Stromal cell of bone marrow (primary cell): ENCODE measurements at places on chromosomes 16 and 17.
A peak's percentile ranks its signal among the peaks of the same experiment; 100 is the strongest.

DNA sequence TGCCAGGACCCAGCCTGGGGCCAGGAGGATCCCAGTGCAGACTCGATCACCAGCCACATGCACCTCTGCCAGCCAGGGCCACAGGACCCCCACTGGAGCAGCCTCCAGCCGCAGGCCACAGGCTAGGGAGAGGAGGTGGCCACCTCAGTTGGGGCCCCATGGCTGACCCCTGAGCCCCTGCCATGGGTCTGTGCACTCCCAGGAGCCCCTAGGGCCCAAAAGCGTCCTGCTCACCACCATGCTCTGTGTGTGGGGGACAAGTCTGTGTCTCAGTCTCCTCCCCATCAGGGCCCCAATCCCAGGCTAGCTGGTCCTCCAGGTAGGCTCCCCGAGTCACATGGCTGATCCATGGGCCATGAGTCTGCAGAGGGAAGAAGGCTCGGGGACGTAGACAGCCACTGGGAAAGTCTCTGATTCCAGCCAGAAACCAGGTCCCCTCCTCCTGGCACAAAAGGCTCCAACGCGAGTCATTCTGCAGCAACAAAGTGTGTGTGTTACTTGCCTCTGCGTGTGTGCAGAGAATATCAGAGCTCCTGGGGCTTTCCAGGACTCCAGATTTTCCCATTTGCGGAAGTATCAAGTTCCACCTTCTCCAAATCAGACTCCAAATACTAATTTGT lies 6.1 kb upstream of the PRSS8 start:
- DNase-seq, result peak; percentile 61

GRCh38 chr17:49987681-49988441 lies 7.2 kb downstream of the DLX3 start:
- DNase-seq, result peak; percentile 40

DNA sequence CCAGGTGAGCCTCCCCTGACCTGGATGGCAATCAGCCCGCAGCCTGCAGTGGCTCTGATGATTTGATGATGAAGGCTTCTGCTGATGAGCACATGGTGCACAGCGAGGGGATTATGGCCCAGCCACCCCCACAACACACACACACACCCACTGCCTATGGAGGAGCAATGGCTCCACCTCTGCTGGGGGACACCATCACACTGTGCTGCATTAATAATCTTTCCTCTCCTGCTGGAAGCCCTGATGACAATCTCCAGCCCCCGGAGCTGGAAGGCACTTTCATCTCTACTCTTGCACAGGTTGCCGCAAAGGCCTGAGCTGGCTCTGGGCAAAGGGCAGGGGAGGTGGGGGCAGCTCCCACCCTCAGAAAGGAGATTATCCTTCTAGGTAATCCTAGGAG lies 79.9 kb downstream of the PLXDC1 start:
- no peak for DNase-seq

DNA sequence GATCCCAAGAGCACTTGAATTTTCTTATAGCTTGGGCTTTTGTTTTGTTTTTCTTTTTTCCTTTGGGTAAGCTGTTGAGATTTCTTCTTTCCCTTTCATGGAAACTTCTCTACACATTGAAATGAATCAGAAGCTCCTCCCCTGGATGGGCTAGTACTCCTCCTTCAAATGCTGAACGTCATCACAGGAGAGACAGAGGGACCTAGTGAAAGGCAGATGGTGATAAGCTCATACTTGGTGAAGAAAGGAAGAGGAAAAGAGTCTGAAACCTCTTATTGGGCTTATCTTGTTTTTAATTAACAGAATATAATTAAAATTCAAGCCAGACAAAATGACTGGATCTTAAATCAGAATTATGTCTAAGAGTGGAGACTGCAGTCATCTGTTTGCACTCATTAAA lies 147.3 kb downstream of the SNX11 start:
- DNase-seq, result no peak

DNA sequence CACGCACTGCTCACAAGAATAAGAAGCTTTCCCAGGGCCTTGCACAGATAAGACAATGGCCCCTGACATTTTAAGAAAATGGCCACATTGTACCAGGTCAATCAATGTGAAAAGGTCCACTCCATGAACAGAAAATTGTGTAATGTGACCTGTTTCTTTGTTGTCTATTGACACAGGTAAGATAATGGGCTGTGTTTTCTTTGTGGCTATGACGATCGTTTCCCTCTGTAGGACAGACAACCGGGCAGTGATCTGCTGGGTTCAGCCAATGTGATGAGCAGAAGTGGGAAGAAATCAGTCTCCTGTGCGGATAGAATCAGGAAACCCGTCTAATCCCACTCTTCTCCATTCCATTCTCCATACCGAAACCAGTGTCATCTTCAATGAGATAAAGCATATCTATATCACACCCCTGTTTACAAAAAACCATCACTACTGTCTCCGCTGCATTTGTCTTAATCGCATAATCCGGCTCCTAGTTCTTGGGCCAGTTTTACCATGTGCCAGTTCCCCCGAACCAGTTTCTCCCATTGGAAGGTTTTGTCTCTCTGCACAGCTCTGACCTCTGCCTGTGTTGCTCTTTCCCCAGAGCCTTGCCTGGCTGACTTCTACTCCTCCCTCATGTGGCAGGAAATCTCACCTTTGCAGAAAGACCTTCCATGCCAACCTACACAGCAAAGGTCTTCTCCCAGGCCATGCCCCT lies 66.9 kb upstream of the ATF7IP2 start:
- no peak for DNase-seq

GRCh38 chr16:74607310-74607961 lies 522 bp upstream of the GLG1 start:
- DNase-seq, result no peak

DNA sequence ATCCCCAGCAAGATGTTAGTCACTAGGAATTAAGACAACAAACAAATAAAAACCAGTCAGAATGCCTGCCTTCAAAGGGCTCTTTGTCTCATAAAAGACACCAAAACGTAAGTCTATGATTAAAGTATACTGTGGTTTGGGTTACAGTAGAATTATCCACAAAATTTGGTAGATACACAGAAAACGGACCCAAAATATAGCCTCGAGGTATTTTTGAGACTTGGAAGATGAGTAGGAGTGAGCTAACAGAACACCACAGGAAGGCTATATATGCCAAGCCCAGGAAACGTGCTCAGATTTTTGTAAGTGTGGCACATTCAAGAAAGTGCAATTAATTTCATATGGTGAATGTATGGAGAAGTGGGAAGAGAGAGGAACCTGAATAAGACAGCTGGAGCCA lies 831.4 kb downstream of the CDH11 start:
- no peak for DNase-seq

GRCh38 chr16:79808731-79809130 lies 208.2 kb upstream of the MAF start:
- no peak for DNase-seq

DNA sequence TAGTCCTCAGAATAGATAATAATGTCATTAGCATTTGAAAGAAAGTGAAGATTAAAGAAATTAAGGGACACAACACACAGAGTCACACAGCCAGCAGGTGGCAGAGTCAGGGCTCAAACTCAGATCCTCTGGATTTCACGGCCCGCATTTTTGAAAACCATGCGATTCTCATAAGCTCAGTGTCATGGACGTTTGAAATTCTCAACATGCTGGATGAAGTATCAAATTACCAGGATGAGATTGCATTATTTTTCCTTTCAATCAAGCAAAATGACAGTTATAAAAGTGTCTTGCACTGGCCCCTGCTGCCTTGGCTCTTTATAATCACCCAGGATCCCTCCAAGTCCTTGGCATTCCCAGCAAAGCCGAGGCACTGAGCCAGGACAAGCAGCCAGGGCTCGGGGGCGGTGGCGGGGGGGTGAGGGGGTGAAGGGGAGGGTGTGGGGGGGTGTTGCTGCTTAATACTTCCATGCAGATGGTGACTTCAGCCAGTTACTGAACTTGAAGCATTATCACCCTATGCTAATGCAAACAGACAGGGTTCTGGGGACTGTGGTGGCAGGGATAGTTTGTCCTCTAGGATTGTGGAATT lies 6.6 kb upstream of the BMERB1 start:
- peak; percentile 76 for DNase-seq

GRCh38 chr17:60840456-60840855 lies 162.8 kb downstream of the BCAS3 start:
- no peak for DNase-seq

DNA sequence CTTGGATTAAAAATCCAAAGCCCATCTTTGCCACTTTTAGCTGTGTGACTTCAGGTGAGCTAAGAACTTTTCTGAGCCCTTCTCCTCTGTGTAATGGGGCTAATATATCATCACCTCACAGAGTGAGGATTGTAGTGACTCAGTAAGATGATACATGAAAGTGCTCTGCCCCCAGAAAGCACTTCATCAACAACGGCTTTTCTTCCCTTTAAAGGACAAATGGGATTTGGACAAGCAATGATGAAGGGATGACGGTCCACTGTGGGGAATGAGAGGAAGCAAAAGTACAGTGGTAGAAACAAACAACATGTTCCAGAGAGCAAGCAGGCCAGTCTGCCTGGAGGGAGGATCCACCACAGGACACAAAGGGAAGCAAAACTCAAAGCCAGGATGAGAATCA lies 14.3 kb upstream of the TMED6 start:
- DNase-seq, result no peak

- DNase-seq, result no peak
These were observed 290.4 kb downstream of the ABCC12 start for GRCh38 chr16:47865337-47865855.

DNA sequence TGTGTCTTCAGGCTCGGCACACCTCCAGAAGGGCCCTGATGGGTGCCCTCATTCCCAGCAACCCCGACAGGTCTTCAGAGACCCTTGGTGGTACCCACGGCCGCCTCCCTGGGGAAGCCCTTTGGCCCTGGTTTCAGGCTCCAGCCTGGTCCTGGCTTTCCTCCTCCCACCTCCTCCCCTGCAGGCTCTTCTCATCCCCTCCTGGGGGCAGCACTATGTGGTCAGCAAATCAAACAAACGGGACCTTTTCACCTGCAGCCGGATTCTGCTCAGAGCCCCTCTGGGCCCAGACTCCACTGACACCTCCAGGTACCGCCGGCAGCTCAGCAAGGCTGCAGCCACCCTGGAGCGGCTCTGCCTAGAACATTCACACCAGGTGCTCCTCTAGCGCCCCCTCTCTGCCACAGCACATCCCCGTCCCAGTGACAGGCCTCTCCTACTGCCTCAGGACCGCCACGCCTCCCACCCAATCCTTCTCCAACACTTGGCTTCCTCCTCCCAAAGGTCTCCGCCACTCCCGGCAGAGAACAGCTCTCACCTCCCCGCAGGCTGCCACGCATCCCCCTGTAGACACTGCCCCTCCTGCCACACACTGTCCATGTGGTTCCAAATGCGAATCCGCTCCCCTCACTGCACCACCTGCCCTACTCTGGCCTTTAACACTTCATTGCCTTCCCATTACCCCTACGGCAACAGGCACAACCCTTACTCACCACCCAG lies 12.0 kb downstream of the CORO7 start:
- DNase-seq, result no peak

- no peak for DNase-seq
These were observed 1.7 kb downstream of the ADORA2B start for GRCh38 chr17:15946611-15947120.
